ENCODE measurements at places on chromosomes 6 and 20.

DNA sequence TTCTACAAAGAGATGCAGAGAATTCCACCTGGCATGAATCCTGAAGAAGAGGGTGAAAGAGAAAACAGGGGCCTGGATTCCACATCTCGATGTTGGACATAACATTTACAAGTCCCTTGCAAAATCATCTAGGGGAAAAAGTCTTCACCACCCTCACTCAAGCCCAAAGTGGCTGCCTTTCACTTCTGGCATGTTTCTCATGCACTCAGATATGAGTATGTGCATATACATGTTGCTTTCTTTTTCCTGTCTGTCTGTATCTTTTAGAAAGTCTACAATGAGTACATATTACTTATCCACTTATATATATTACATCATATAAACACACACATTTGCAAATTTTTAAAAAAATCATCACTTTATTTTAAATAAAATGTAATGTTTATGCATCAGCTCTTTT is 159.3 kb downstream of the KIF6 start:
- DNase-seq, result no peak

DNA sequence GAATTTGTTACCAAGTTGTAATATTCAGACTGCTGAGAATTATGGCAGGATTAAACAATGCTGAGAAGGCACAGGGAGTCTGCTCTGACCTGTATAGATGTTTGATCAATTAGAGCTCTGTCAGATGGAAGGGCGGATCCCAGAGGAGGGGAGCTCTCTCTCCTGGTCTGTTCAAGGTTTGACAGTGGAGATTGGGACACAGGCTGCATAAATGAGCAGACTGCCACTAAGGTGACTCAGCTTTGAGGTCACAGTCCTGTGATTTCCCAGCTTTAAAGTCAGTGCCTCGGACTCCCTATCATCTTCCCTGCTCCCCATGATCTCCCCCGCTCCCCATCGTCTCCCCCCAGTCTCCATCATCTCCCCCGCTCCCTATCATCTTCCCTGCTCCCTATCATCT is 59.2 kb upstream of the SLC22A23 start:
- no peak for DNase-seq

- DNase-seq, result no peak
Measured at GRCh38 chr6:82767037-82767436, 298.6 kb downstream of the UBE3D start.

DNA sequence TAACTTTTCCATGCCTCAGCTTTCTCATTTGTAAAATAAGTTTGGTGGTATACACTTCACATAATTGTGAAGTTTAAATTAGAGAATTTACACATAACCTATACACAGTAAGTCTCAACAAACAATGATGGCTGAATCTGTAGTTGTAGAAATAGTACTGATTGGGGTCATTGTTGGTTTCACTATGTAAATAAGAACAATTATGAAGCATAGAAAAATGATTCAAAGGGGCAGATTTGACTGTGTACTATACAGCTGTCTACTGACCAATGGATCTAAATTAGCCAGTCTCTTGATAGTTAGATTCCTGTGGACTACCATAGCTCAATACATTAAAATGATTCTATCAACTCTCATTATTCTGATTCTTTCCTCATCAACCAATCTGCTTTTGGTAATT is 181.1 kb upstream of the STXBP5 start:
- no peak for DNase-seq

DNA sequence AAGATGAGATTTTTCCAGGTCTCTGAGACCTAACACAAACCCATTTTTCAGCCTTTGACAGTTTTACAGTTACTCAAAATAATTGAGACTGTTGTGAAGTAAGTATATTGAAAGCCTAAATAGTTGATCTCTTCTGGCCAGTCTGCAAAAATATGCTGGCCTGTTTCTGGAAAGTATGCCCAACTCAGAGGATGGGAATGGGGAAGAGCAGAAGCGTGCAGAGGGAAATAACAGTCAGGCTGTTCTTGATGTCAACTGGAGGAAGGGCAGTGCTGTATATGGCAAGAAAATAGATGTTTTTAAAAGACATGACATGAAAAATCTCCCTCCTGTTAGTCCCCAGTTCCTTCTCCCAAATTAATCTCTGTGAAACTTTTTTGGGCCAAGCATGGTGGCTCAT is 3.8 kb downstream of the GID8 start:
- DNase-seq, result no peak

GRCh38 chr6:138245751-138246150 is 27.5 kb upstream of the PBOV1 start:
- DNase-seq, result no peak

DNA sequence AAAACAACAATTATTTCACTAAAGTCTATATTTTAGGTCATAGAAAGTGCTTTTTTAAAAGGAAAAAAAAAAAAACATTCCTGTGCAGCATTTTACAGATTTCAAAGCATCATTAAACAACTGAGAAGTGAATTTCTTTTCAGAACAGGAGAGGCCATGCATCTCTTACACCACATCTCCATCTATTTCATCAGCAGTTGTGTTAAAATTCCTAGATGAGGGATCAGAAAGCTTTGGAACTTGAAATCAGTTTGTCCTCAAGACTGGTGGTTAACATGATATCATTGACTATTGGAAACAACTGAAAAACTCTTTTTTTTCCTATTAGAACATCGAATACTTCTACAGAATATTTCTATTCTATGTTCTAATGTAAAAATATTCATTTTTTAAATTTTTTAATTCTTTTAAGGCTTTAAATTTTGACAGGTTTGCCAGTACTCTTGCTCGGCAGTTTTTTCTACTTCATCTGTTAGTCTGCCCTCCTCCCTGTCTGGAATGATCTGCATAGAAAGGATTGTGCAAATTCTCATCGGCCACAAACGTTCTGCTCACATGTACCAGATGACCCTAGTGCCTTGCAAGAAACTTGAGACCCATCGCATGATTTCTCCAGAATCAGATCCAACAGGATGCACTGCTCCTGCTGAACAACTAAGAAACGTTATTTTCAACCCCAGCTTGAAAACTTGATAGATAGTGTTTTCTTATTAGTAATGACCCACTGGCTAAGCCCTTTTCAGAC is 411.0 kb upstream of the AGPAT4 start:
- no peak for DNase-seq

GRCh38 chr6:43665376-43665775 is 20.5 kb downstream of the RSPH9 start:
- DNase-seq, result no peak

DNA sequence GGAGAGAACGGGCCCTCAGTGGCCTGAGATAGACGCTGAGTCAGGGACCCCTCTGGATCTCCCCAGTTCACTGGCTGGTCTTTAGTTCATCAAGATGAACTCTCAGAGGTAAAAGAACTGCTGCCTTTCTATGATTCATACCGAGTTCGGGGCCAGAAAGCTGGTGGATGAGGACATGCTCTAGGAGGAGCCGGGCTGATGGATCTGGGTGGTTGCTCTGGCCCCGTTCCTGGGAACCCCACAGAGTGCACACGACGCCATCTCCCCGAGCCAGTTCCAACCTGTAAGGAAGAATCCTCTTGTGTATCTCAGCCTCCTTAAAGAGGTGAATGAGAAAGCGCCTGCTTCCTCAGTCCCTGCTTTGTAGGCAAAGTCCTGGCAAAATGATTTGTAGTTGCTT is 142.6 kb upstream of the PDE10A start:
- DNase-seq, result no peak

DNA sequence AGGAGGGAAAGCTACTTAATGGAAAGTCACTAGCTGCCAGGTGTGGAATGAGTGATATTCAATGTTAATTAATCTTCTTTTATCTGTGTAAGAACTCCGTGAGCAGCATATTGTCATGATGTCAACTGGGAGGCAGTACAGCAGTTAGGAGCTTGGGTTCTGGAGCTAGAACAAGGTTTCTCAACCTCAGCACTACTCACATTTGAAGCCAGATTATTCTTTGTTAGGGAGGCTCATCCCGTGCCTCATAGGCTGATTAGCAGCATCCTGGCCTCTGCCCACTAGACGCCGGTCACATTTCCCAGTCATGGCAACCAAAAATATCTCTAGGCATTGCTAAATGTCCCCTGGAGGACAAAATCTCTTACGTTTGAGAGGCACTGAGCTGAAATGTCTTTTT is 41.2 kb downstream of the BCAS1 start:
- no peak for DNase-seq

DNA sequence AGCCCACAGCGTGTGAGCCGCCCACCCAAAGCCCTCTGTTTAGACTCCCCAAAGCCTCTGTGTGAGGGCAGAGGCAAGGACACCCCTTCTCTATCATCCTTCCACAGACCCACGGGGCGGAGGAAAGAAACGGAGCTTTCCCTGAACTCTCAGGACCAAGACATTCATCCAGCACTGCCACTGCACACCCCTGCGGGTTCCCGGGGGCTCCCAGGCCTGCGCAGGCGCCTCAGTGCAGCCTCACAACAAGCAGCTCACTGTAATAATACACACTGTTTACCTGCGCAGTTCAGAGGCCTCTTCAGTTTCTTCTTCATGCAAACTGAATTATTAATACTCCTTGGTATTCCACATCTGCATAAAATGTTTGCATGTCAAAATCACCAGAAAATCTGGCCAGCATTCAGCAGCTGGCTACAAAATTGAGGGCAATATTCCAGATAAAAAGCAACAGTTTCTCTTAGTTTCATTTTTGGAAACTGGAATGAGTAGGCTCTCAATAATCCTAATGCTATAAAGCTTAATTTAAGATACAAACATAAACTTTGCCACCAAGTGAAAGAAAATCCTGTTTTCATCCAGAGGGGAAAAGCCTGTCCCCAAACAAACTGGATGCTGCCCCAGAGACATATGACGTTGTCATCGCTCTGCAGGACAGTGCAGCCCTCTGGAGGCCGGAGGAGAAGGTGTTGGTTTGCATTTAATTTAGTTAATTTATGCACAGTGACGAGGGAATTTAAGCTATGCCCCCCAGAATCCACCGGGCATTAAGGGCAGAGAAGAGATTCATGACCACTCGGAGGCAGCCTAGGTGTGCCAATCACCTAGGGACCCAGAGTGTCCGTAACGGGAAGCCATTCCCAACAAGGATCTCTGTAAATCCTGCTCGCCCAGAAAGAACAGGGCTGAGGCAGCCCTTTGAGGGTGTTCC is 45.3 kb downstream of the NINL start:
- DNase-seq, result no peak

GRCh38 chr20:32563311-32564272 is 21.5 kb downstream of the NOL4L start:
- DNase-seq, result no peak

- DNase-seq, result no peak
Measured at GRCh38 chr6:51585264-51585663, 502.1 kb downstream of the PKHD1 start.

DNA sequence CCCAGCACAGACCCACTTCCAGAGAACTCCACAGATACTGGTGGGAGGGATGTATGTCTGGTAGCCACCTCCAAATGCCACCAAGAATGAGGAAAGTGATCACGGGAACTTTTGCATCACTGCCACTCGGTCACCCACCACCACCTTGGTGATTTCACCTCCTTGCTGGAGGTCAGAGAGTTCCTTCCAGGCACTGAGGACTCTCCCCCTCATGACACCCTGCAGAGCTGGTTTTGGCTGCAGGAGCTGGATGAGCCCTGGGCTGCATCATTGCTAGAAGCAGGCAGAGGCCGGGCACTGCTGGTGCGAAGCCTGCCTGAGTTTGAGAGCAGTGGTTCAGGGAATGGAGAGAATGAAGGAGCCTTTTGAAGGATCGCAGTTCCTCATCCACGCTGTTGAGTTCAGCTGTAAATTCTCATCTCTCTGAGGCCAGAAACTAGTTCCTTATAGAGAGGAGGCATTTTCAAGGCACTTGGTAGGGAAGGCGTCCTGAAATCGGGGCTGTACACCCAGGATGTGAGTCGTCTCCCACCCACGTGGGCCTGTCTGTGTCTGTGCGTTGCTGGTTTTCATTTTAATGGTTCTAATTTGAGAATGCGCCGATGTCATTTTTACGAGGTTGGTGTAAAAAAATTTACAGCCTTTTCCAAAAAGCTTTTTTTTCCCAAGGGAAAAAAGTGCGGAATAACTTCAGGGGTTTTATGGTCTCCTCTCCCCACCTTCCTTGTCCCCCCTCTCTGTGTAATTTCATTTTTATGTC is 25.0 kb downstream of the FOXP4 start:
- no peak for DNase-seq

DNA sequence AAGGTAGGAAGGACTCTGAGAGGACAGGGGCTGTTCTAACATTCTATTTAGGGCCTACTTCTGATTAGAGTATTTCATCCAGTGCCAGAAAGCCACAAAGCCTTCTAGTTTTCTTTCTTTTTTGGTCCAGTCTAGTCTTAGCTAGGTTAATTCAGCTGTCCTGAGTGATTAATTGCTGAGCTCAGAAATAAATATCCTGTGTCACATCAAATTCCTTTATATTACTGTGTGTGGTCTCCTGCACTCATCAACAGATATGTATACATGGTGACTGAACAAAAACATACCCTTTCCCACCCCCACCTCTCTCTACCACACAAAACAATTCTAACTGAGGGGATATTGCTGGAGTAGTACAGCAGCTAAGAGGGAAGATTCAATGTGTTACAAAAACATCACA is 601.5 kb upstream of the NRSN1 start:
- DNase-seq, result no peak

DNA sequence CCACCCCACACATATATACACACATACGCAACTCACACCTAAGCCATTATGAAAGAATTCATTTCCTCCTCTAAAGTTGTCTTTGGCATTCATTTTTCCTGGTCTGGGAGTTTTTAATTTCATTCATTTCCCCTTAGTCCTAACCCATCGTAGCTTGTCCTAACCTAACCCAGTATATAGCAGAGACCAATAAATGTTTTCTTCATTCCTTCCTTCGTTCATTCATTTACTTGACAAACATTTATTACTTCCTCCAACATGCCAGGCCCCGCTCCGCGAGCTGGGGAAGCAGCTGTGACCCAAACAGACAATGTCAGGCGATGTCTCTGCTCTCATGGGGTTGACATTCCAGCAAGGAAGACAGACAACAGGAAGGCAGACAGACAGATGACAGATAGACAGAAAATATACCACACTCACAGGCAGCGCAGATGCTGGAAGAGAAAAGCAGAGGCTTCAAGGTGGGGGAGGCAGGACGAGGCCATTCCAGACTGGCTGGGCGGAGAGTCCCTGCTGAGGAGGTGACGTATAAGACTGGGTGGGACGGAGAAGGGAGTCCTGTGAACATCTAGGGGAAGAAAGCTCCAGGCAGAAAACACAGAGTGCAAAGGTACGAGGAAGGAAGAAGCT is 33.7 kb upstream of the SIRPA start:
- peak; percentile 49 for DNase-seq

DNA sequence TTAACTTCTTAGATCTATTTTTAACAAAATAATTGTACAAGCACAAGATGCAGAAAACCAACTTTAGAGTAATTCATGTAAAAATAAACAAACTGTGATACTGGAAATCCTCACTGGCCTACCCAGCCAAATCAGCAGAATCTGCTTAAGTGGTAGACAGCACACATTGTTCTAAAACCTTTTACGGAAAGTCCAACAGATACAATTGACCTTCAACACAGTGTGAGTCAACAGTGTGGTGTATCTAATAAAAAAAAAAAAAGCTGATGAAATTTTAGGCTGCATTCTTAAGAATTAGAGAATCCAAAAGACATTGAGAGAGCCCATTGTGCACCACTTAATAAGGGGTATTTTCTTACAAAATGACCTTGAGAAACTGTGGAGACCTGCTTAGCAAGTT is 174.5 kb downstream of the COL21A1 start:
- DNase-seq, result no peak

- peak; percentile 42 for DNase-seq
Measured at GRCh38 chr20:46021361-46022359, 7.4 kb upstream of the SLC12A5 start.

GRCh38 chr20:47221036-47221625 is 135.4 kb downstream of the ZMYND8 start:
- no peak for DNase-seq

- DNase-seq, result no peak
Measured at GRCh38 chr6:148448369-148449012, 105.9 kb downstream of the SASH1 start.
